CD4-positive, alpha-beta T cell (primary cell): ENCODE measurements at places on chromosomes 12 and 14.

DNA sequence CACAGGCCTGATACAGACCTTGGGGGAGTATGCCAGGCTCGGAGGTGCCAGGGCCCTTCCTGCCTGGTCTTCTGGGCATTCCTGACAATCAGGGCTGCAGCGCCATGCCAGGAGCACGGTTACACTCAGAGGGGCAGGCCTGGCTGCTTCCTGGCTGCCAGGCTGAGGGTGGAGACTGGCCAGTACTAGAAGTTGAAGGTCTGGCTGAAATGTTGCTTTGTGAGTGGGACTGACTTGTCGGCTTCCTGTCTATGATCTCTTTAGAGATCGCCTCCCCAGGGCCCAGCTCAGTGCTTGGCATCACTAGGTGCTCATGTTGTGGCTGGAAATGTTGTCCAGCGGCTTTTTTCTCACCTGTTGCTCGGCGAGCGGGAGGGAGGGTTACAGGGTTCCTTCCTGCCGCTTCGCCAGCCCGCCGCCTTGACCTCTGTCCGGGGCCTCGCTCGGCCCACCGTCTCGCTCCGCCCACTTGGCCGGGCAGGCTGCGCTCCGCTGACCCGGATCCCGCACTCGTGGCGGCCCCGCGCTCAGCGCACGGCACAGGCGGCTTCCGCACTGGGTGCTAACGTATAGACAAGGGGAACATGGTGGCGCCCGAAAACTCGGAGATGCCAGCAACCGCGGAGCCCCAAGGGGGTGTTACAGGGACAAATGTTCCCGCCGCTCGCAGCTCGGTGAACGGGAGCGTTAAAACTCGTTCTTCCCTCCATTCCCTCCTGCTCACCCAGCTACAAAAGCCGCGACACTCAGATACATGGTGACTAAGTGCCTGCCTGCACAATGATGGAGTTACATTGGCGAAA is 32.6 kb downstream of the PAPLN start:
- no peak for DNase-seq

DNA sequence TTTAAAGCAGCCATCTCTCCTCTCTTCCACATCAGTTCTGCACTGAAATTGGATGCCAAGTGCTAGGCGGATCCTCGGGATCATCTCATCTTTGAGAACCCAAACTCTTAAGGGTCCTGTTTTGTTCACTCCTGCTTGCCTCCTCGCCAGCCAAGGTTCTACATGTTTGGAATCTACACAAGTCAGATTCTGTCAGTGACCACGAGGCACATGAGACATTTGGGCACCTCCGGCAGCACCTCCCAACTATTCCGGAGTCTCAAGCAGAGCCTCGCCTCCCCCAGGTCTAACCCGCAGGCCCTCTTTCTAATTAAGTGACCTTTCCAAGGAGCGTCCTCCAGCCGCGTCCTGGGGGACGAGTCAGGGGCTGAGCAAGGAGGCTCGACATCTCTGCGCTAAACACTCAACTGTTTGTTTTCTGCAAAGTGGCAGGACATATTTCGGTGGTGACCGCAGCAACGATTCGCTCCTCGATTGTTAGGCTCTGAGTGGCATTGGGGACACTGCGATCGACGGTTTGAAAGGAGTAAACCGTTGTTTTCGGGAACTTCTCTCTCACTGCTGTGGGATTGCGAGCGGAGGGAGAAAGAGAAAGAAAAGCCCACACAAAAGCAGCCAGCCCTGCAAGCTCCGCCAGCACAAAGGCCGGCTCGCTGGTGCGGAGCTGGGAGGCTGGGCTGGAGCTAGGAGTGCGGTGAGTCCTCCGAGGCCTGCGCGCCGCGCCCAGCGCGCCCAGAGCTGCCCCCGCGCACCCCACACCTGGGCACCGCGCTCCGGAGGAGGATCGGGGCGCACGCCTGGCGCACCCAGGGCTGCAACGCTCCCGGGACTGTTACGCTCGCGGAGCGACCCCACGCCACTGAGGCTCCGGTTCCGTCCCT is 640 bp downstream of the ARMH4 start:
- no peak for DNase-seq

DNA sequence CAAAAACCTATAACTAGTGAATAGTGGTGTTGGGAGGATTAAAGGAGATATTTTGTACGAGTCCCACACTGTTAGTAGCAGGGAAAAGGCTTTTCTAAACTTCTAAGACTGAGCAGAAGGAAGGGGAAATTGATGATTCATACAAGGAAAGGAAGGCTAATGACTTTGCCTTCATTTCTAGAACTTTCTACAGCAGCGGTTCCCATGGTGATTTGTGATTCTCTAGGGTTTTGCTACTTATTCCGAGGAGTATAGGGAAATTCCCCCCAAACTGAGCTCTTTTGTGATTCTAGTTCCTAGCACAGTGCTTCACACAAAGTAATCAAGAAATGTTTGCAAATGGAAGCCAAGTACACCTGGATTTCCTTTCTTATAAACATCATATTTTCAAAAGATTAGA is 23.8 kb upstream of the PWP1 start:
- DNase-seq = no peak

DNA sequence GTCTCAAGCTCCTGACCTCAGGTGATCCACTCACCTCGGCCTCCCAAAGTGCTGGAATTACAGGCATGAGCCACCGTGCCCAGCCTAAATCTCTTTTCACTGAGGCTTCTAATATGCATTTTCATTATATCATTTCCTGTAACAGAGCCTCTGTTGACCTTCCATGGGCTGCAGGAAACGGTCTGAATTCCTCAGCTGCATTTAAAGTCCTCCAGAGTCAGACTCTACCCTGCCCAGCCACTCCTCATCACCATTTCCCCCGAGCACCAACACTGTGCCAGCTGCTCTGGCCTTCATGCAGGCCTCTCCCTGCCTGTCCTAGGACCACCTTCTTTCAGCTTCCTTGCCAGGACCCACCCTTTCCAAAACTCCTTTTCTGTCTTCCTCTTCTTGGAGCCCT is 9.8 kb upstream of the NFKBIA start:
- no peak for DNase-seq

- no peak for DNase-seq
Observed at GRCh38 chr12:70543444-70543843, 93.8 kb downstream of the PTPRB start.

GRCh38 chr12:90048918-90049317 is 340.3 kb upstream of the ATP2B1 start:
- DNase-seq = no peak

GRCh38 chr14:96637521-96637920 is 135.3 kb downstream of the PAPOLA start:
- DNase-seq = no peak

- no peak for DNase-seq
Observed at GRCh38 chr12:89636052-89636775, 72.4 kb downstream of the ATP2B1 start.

DNA sequence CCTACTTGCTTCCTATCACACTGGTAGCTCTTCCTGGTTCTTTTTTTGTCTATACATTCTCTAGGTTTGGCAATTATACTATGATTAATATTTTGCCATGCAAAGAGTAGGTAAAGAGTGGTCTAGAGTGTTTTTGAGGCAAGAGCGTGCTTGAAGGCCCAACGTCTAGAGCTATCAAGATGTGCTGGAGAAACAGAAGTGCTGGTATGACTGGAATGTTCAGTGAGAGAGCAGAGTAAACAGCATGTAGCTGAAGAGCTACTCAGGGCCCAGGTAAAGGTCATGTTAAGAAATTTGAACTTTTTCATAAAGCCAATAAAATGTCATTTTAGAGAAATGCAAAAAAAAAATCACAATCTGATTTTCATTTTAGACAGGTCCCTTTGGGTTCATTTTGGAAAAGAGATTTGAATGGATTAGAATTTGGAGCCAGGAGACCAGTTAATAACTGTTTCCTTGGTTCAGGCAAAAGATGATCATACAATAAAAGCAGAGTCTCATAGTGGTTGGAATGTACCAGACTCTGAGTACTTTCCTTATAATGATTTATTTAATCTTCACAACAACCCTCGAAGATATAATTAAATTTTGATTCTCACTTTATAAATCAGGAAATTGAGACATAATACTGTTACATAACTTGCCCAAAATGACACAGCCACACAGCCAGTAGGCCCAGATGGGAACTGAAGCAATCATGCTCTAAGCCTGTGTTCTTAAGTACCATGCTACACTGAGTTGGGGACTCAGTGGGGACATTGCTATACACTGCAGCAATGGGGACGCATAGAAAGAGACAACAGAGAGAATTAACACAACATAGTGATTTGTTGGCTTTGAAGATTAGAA is 350.1 kb downstream of the NELL2 start:
- no peak for DNase-seq
